SJCRH30 (cell line): ENCODE measurements at places on chromosomes 3 and 15. TPM values are rescaled to one million over a fixed set of nuclear protein-coding genes. Genes with fewer than 3 reads are reported as not detected.

DNA sequence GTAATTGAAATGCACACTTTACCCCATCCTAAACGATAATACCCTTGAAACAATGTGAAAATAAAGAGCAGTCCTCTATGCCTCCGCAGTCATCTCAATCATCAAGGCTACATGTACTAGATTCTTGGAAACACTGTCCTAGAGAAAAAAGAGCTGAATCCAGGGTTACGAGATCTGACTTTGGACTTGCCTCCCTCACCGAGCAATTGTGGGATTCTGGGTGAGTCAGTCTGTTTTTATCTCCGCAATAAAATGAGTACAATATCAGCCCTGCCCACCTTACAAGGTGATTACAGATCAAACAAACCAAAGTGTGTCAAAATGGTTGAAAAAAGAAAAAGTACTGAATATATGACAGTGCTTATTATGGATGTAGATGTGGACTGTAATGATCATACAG is 152.3 kb upstream of the SNTN start:
- DNase-seq: no peak

- peak; percentile 35 for DNase-seq
Observed at GRCh38 chr15:89809093-89809786, 5.4 kb downstream of the ANPEP start.

DNA sequence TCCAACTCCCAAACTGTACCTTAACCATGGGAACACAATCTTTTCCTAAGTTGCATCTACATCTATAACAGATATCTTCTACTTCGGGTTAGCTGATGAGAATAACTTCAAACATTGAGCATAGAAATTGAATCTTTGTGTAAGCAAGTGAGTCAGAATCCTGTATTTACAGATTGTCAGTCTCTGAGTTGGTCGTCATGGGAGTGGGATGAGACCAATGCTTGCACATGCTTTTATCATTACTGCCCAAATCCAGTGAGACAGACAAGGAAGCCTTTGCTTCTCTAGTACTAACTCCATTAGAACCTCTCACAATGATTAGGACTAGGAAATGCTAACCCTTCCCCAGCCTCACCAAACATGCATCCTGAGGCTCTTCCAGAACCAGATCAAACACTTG is 587.1 kb upstream of the ZNF717 start:
- no peak for DNase-seq

IGSF11 gene
- total RNA-seq: 0.08 and 0.41 TPM in 2 replicates

CDCP1 gene
- not detected in 2 replicates for total RNA-seq

DNA sequence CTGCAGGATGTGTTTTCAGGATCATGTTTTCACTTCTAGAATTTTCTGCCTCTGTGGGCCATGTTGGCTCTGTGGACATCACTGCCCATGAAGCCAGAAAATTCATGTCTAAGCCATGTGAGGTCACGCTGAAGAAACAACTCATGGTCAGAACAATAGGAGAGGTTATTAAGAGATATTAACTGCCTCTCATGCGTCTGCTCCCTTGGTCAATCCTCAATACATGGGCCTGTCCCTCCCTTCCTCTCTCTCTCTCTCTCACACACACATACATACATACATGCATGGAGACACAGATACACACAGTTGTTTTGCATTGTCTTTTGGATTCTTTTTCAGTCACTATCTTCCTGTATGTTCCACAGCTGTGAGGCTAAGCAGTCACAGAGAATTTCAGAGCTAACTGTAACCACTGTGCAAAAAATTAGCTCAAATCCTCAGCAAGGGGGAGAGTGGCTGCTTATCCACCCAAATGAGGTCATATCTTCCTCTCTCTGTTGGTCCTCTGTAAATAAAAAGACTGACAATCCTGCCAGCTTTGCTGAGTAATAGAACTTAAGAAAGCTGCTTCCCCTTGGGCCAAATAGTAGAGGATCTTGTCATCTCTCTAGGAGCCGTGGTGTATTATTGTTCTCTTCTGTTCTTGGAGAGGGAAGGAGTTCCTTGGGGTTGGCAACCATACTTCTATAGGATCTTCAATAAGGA is 45.6 kb downstream of the LRTM1 start:
- DNase-seq: no peak

- no peak for DNase-seq
Observed at GRCh38 chr15:100572362-100572983, 29.5 kb downstream of the LINS1 start.

CCK gene
- total RNA-seq: not detected in 2 replicates

- no peak for DNase-seq
Observed at GRCh38 chr15:61736790-61737189, 323.5 kb downstream of the VPS13C start.

TMC3 gene
- total RNA-seq: 0.06 TPM in 1 of 2 replicates, not detected in the other

- no peak for DNase-seq
Observed at GRCh38 chr3:4517643-4518311, 24.6 kb downstream of the ITPR1 start.

GRCh38 chr3:72950372-72950771 is 46.2 kb upstream of the PPP4R2 start:
- no peak for DNase-seq

- DNase-seq: no peak
Observed at GRCh38 chr15:57102858-57103257, 184.4 kb downstream of the TCF12 start.

- no peak for DNase-seq
Observed at GRCh38 chr15:71103102-71103676, 12.1 kb upstream of the THSD4 start.

TBC1D2B gene
- 50.7 and 58.2 TPM in 2 replicates for total RNA-seq

GRCh38 chr3:12994357-12994606 is 78.9 kb downstream of the IQSEC1 start:
- no peak for DNase-seq

DNA sequence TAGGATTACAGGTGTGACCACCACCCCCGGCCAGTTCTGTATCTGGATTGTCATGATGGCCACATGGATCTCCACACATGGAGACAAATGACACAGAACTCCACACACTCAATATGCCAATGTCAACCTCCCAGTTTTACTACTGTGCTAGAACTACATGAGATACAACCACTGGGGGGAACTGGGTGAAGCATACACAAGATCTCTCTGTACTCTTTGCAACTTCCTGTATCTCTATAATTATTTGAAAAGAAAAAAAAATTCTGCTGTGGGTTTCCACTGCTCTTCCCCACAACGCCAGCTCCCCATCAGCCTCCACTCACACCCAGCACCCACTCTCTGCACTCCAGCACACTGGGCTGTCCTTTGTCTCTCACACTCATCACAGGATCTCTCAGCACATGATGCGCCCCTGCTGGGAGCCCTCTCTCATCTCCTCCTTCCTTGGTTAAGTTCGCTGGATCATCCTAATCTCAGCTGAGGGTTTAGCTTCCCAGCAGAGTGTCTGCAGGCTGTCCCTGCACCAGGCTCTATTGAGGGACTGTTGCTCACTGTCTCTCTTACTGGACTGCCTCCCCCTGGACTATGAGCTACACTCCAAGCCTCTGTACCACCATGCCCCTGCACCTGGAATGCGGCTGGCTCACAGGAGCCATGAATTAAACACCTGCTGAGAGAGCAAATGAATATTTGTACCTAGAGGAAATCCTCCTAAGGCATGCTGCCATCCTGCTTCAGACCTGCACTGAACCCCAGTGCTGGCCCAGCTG is 10.7 kb upstream of the RAB43 start:
- DNase-seq: no peak

GOLGA8J gene
- not detected in 2 replicates for total RNA-seq

RASGRF1 gene
- 0.43 and 1.1 TPM in 2 replicates for total RNA-seq

GOLGA6L26 gene
- total RNA-seq: not detected in 2 replicates

- no peak for DNase-seq
Observed at GRCh38 chr3:4740397-4741105, 238.7 kb upstream of the BHLHE40 start.

- DNase-seq: peak; percentile 55
Observed at GRCh38 chr3:149536429-149536828, 61.9 kb downstream of the TM4SF4 start.

DNA sequence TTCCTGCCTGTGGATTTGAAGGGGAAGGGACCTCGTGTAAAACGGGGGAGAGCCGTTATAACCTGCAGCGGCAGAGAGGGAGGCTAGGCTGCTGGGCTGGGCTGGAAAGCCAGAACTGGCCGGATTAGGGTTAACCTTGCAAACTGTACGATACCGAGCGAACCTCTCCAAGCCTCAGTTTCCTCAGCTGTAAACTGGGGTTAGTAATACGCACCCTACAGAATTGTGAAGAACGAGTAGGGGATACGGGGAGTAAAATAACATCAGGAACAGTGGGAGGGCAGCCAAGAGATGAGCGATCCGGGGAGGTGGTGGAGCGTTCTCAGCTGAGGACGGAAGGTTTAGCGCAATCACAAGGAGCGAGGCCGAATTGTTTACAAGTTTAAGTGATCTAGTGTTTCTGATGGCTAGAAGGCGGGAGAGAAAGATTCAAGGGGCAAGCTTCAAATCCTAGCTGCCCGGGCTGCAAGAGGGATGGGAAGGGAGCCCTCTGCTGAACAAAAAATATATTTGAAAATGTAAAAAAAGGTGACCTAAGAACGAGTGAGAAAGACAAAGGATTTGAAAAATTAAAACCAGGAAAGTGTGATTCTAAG is 768 bp upstream of the SEMA5B start:
- no peak for DNase-seq

- no peak for DNase-seq
Observed at GRCh38 chr15:91915576-91915975, 62.1 kb downstream of the SLCO3A1 start.
